ENCODE measurements at places on chromosomes 4 and X.

DNA sequence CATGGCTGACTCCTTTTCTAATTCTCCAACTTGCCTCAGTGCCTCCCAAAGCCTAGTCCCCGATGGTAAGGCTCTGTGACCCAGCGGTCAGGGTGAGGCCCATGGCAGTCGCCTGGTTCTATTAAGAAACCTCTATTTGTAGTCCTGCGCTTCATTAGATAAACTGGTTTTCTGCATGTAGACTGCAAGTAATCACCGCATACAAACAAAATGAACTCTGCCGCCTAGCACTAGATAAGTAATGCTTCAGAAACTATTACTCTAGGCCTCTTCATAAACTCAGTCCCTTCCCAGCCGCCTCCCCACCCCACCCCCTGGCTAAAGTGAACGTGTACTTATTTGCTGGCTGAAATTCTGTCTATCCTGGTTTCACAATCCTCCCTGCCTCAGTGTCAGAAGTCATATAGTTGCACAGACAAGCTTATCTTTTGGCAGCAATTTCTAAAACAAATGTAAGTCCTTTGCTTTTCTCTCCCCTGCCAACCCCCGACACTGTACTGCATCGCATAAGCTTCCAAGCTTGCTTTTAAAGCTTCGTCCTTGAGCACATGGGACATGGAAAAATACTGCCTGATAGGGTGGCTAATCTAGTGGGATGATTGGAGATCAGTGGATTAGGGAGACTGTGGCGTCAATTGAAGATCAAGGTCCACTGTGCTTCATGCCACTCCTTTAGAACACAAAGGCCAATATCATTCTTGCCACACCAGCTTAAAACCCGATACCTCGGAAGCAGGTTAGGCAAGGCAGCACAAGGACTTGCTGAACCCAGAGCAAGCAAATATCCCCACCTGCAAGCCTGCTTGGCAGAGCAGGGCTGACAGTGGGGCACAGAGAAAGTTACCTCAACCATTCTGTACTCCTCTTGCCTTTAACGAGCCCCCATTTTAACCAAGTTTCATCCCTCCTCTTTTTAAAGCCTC lies 125.8 kb downstream of the IRF2 start:
- no peak for DNase-seq

DNA sequence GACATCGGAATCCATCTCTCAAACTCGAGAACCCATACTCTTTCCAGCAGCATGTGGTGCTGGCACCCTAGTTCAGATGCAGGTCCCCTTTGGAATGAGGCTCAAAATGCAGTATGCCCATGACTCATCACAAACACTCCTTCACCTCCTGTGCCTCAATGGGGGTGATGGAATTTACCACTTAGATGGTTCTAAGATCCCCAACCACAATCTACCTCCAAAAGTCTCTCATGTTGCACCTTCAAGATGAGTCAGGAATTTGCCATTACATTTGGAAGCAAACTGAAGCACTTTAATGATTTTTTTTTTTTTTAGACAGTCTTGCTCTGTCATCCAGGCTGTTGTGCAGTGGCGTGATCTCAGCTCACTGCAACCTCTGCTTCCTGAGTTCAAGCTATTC lies 8.5 kb upstream of the MID1 start:
- no peak for DNase-seq

DNA sequence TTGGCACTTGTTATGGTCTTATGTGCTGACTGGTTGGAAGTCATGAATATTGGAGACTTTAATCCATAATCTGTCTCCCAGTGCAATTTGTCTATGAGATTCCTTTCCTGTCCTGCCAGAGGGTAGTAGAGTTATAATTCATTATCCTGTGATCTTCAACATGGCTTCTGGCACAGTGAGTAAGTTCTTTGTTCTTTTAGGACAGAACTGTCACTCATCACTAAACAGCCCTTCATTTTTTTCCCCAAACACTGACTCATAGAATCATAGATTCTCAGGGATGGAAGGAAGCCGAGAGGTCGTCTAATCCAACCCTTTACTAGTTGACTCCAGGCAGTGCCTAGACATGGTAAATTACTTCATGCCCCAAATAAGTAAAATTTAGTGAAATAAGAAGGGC lies 78.4 kb downstream of the LUZP4 start:
- no peak for DNase-seq

- no peak for DNase-seq
Observed at GRCh38 chrX:153867139-153867538, 18.8 kb downstream of the L1CAM start.

DNA sequence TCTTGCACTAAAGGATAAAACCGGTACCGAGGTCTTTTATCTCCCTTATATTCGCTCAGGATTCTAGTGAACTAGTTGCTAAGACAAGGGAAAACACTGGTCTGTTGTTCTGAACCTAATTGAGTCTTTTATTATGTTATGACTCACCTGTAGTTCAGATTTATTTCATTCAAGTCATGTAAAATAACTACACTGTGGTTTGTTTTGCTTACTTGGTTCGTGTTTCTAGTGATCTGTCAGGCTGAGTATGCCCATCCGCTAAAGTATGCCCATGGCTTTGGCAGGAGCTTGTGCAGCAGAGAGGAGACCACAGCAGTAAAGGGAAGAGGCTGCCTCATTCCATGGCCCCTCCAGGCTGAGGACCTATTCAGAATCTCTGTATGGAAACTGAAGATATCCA lies 126.1 kb downstream of the AFF1 start:
- no peak for DNase-seq

GRCh38 chr4:128292349-128292748 lies 4.7 kb upstream of the PGRMC2 start:
- no peak for DNase-seq

DNA sequence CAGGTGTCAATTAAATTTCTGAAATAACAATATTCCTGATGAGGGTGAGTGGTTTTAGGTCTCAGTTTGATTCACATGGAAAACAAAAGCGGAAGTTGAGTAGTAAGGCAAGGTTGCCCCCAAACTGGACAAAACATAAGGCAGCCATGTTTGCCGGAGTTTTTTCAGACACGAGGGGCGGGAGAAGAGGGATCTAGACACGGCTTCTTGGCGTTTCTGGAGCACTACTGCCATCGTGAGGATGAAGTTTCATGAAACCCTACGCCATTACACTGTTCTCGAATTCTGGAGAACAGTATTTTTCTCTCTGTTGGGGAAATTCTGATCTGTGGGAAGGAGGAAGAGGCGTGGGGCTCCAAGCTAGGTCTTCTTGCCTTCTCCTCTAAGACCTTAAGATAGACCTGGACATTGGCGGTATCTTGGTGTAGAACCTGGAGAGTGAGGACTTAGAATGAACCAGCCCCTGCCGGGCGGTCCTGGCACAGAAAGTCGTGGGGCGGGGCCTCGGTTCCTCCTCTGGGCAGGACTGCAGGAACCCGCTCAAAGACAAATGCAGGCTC lies 160.3 kb downstream of the OR13H1 start:
- peak; percentile 0 for DNase-seq

DNA sequence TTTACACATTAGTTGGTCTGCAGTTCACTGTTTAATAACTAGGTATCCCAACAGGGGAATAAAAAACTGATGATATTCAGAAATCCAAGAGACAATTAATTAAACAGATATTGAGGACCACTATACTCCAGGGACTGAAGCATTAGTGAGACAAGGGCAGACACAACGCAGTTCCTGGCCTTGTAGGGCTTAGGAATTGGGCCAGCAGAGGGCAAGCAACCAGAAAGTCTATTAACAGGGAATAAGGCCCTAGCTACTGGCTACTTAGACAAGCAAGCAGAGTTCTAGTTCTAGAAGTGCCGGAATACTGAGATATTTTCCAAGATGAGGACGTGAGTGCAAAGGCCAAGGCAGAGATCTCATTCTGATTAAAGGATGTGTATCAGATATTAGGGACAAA lies 58.6 kb upstream of the ADGRA3 start:
- no peak for DNase-seq

- no peak for DNase-seq
Observed at GRCh38 chr4:76055016-76055415, 19.1 kb upstream of the CXCL11 start.

DNA sequence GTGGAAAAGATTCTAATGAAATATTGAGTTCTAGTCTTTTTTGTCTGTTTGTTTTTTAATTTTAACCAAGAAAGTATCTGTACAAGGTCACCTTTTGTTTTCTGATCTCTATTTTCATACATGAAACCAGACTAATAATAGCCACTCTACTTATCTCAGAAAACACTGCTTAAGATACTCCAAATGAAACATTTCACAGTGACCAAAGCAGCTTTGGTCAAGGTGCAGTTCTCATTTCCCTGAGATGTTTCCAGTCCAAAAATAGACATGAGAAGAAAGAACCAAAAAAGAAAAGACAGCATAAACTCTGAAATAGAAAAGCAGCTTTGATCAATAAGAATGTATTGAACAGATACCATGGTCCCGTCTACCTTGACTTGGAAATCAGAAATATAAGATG lies 782.8 kb downstream of the RAB28 start:
- no peak for DNase-seq

DNA sequence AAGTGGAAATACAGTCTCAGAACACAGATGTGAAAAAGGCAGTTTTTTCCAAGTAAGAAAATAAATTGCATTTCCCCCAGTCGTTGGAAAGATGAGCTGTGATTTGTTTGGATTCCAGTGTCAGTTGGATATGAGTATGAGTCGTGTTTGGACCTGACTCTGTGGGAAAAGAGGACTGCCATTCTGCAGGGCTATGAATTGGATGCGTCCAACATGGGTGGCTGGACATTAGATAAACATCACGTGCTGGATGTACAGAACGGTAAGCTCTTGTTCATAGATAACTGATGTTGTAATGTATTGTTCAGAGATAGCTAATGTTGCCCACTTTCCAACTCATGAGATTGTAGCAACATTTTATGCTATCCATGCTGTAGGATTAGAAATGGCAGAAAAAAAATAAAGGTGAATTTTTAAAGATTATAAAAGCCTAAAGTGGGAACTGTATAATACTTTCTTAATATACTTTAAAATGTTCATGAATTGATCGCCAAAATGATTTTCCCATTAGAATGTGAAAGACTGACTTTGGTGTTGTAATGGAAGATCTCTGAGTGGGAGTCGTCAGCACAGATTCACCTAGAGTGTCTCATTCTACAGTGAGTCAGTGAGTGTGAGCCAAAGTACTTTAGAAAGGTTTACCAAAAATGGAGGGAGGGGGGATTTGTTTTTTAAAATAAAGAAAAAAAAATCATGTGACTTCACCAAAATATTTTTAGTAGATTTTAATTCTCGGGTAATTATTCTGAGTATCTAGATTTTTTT lies 178.7 kb downstream of the DCTD start:
- no peak for DNase-seq

- DNase-seq = peak; percentile 54
Observed at GRCh38 chr4:168514249-168514852, 17.5 kb downstream of the PALLD start.

GRCh38 chr4:145001635-145002034 lies 96.4 kb downstream of the ANAPC10 start:
- DNase-seq = no peak

DNA sequence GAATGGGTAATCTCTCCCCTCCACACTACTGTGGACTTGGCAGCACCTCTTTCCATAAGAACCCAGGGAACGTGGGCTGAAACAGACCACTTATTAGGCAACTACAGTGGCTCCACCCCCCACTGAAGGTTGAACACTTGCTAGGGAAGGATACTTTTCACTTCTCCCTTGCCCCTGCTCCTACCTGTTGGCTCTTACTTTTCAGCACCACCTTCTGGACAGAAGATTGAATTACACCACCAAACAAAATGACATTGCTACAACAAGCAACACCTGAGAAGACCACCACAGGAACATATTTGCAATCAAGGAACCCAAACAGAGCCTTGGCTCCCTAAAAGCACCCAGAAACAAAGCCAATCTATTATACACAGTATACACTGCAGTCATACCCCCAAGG lies 132.1 kb upstream of the CXCL13 start:
- peak; percentile 9 for DNase-seq

GRCh38 chr4:189974056-189974455 lies 33.4 kb downstream of the FRG1 start:
- DNase-seq = peak; percentile 45

DNA sequence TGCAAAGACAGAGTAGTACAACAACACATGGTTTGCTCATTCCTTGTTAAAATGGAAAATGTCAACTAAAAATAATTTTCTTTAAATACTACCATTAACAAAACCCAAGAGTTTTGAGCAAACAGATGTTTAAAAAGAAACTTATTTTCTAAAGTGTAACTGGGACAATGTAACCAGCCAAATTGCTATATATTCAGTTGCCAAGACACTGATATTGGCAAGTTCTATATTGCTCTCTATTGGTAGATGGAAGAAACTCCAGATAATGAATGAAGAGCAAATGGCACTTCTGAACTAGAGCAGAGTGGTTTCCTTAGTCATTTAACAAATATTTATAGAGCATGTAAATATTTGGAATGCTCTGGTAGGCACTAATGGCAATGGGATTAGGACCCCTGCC lies 966.2 kb downstream of the RPA4 start:
- DNase-seq = no peak

DNA sequence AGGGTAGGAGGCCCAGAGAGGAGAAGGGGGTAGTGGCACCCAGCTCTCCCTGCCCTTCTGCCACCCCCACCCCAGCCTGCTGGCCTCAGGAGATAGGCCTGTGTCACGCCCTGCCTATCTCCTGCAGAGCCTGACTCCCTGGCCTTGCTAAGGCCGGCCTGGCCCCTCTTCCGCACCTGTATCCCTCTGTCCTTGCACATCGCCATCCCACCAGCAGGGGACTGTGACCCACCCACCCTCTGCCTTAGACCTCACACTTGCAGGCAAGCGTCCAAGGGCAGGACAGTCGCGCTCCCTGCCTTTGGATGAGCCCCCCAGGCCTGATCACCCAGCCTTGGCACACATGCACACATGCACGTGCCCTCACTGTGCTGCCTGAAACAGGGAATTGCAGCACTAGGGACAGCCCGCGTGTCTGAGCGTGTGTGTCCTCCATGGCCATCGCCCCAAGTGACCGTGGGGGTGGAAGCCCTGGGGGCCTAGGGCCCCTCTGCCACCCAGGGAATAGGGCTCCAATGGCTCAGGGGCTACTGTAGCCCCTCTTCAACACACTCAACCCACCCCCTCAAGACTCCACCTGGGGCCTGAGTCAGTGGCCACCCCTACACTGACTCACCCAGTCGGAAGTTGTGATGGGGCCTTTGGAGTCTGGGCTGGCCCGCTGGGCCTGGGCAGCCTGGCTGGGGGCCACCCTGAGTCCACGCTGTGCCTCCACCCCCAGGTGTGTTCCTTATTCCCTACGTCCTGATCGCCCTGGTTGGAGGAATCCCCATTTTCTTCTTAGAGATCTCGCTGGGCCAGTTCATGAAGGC lies 2.1 kb downstream of the SLC6A8 start:
- DNase-seq = peak; percentile 12

DNA sequence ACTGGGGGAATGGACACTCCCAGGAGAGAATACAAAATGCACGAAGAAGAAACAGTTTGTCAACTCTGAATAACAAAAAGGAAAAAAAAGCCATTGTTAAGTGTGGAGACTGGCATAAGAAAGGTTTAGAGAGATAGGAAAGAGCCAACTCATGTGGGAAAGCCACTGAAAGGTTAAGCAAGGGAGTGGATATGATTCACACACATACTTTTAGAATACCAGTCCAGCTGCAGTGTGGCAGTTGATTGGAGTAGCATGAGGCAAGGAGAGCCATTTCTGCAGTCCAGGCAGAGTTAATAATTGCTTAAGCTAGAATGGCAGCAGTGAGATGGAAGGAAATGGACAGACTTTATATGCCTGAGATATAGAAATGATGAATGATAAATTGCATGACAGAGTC lies 36.9 kb upstream of the ADAD1 start:
- peak; percentile 88 for DNase-seq
